Stimulated activated CD8-positive, alpha-beta memory T cell treated with anti-CD3 and anti-CD28 coated beads, Interleukin-7, amount 100 ng/mL, for 1 hour (primary cell): ENCODE measurements at places on chromosomes 1 and 21.

- DNase-seq = no peak
Observed at GRCh38 chr1:72230746-72231145, 51.6 kb downstream of the NEGR1 start.

GRCh38 chr1:245095903-245096302 is 58.9 kb upstream of the KIF26B start:
- DNase-seq = no peak

- DNase-seq = no peak
Observed at GRCh38 chr1:198160222-198160621, 3.4 kb downstream of the NEK7 start.

GRCh38 chr1:200907611-200908097 is 13.0 kb downstream of the INAVA start:
- DNase-seq = no peak

DNA sequence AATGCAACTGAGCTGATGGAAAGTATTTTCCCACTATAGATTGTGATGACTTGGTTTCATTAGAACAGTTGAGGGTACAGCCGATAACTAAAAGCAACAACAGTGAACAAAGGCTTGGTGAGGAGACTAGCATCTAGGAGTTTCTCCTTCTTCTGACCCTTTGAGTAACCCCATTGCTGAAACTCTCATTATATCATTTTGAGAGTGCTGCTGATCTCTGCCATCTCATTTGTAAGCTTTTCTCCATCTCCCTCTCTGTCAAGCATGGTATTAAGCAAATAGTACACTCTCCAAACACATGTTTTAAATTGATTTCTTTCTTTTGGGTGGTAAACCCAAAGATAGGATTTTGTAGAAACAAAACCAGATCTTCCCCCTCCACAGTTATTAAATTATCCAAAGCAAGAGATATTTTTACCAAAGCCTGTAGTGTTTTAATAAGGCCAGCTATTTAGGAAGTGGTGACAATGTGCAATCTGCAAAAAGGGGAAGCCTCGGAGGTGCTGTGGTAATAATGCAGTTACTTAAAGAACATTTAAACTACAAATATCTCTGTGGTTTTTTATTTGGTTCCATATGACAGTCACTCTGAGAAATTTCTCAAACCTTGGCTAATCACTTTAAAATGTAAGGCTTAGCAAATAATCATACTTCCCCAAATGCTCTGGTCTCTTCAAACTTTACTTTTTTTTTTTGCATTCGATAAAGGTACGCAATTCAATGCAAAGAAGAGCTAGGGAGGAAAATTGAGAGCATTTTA is 287.5 kb downstream of the HLX start:
- no peak for DNase-seq

GRCh38 chr1:42700006-42700405 is 17.8 kb downstream of the YBX1 start:
- DNase-seq = no peak

DNA sequence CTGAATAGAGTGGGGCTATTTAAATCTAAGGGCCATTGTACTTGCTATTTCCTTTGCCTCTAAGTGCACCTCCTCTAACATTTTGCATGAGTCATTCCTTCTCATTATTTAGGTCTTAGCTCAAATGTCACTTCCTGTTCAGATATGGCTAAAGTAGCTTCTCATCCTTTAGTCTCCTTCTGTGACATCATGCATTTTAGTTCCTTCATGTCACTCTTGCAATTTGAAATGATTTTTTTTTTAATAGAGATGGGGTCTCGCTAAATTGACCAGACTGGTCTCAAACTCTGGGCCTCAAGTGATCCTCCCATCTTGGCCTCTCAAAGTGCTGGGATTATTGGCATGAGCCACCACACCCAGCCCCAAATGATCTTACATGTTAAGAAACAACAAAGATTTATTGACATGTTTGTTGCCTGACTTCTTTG is 6.6 kb downstream of the TBX19 start:
- DNase-seq = no peak

DNA sequence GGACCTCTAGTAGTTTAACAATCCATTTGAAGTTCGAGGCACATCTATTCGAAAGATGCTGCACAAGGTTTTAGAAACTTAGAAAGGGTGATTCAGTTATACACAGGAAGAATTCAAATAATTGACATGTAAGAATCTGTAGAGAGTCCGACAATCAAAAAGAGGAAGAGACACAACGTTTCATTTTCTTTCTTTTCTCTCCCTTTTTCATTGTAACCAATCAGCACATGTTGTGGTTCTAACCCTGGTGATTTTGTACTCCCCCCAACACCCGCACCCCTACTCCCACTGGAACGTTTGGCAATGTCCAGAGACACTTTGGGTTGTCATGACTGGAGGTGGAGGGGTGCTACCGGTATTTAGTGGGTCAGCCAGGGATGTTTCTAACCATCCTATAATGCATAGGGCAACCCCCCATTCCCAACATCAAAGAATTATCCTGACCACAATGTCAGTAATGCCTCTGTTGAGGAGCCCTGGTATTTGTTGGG is 4.9 kb downstream of the TGFB2 start:
- DNase-seq = no peak

DNA sequence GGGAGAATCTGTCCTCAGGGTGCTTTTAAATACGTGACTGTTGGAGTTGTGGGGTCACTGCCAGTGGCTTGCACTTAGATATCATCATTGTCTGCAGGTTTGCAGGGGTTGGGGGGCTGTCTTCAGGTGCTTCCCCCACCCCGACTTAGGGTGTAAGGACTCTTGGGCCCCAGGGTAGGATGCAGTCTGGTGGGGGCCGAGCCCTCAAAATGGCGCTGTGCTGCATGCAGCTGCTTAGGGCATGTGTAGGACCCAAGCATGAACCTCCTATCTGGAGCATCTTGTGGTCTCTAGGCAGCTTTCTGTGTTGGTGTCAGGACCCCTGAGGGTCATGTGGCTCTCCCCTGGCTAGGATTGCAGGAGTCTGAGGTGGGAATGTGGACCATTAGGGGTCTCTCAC is 55.6 kb upstream of the B3GALT2 start:
- no peak for DNase-seq

DNA sequence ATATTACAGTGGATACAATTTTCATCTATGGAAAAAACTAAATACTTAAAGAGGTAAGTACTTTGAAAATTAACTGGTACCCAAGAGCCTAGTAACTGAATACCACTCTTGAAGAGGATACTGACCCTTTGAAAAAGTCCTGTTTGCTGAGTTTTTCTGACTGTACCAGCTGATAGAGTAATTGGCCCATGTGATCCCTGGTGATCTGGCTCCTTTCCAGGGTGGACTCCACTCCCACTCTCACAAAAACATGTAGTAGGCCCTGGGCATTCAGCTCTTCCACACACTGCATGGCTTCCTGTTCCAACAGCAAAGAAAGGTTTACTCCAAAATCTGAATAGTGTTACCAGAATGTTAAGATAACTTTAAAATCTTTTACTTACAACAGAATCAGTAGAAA is 53.6 kb upstream of the HP1BP3 start:
- DNase-seq = no peak

- no peak for DNase-seq
Observed at GRCh38 chr1:108560874-108561459, 1.1 kb downstream of the EEIG2 start.

GRCh38 chr1:113388017-113388620 is 2.2 kb upstream of the MAGI3 start:
- DNase-seq = no peak

GRCh38 chr1:94873520-94874351 is 53.2 kb downstream of the CNN3 start:
- no peak for DNase-seq

GRCh38 chr1:18917071-18917799 is 14.9 kb upstream of the ALDH4A1 start:
- no peak for DNase-seq

DNA sequence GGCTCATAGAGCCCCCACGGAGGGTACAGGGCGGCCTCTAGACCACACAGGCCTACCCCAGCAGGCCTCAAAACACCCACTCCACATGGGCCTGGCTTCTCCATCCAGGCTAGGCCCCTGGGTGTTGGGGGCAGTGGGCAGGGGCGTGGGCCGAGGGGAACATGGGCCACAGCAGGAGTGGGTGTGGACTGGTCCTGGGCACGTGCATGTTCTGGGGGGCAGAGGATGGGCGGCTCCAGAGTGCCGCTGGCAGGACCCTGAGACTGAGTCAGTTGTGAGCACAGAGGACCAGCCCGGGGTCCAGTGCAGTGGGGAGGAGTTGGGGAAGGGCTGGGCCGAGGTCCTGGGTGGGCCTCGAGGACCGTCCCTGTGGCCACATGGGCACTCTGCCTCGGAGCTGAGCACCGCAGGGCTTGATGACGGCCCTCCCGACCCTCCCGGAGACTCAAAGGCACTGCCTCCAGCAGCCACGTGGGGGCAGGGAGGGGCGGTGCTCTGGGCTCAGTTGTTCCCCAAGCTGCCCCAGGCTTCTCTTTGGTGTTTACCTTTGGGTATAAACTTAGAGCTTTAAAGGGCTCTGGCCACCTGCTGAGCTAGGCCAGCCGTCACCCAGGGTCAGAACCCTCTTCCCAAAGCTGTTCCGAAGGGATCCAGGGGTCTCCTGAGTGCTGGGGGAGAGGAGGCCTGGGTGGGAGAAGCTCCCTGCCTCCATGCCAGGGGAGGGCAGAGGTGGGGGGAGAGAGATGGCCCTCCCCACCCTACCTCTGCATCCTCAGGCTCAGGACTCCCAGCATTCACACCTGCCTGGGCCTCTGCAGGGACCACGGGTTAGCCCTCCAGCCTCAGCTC is 79.9 kb downstream of the MORN1 start:
- DNase-seq = peak; percentile 24

GRCh38 chr1:10195570-10195969 is 14.8 kb upstream of the KIF1B start:
- no peak for DNase-seq

DNA sequence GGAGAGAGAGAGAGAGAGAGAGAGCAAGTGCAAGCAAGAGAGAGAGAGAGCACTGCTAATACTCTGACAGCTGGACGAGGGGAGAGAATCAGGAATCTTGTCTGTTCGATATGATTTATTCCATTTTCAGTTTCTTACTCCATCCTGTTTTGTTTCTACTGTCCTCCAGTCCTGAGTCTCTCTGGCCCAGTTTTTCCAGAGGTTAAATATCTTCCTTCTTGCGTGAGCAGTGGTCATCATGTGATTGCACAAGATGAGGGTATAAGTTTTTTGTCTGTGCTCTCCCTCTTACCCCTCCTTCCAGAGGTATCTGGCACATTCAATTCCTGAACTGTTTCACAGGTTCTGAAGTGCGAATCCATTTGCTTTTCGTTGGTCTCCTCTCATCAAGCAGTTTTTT is 16.8 kb downstream of the UBE2U start:
- no peak for DNase-seq

DNA sequence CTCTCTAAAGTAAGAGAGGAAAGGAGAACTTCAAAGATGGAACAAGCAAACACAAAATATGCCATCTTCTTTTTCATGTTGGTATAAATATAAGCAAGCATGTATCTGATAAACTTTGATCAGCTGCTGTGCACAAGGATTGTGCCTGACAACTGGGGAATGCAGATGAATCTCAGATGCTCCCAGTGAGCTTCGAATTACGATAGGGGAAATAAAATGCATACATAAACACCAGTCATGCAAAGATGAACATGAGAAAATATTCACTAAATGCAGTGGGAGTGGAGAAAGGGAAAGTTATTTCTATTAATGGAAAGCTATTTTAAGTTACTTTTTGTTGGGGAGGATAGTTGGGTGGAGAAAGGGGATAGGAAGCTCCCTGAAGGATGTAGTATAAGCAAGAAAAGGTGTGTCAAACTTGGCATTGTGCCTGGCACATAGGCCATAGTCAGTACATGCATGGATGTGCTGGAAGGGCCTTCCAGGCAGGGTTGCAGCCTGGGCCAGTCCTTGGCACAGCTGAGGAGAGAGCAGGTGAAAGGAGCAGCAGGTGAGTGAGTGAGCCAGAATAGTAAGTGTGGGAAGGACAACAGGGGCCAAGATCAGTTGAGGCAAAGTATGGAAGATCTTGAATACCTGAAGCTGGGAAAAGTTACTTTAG is 57.8 kb upstream of the PGD start:
- no peak for DNase-seq

- no peak for DNase-seq
Observed at GRCh38 chr1:212111536-212111935, 76.0 kb downstream of the DTL start.

GRCh38 chr1:160640359-160641123 is 6.3 kb downstream of the SLAMF1 start:
- no peak for DNase-seq

DNA sequence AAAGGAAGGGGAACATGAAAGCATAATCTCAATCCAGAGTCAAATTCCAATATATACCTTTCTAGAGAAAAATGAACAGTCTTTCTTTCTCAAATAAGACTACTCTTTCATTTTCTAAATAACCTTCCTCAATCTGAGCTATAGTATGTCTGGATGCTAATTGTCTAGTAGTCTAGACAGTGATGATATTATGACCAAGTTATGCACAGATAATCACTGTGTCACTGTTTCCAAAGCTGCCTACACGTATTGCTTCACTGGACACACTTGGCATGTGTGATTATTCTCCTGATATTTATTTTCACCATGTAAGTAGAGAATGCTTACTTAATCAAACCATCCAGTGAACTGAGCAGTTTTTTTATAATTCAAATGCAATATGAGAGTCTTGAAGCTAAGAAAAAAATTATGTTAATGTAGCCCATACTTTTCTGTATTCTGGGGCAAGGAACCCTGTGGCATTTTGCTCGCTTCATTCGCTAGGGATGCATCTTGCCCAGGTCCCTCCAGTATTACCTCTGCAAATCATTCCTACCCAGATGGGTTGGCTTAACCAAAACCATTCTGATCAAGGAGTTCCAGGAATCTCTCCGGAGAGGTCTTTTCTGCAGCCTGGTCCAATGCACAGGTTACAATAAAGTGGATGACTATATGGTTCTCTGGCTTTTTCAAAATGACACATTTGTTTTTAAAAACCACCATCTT is 303.1 kb upstream of the RUNX1 start:
- DNase-seq = no peak

DNA sequence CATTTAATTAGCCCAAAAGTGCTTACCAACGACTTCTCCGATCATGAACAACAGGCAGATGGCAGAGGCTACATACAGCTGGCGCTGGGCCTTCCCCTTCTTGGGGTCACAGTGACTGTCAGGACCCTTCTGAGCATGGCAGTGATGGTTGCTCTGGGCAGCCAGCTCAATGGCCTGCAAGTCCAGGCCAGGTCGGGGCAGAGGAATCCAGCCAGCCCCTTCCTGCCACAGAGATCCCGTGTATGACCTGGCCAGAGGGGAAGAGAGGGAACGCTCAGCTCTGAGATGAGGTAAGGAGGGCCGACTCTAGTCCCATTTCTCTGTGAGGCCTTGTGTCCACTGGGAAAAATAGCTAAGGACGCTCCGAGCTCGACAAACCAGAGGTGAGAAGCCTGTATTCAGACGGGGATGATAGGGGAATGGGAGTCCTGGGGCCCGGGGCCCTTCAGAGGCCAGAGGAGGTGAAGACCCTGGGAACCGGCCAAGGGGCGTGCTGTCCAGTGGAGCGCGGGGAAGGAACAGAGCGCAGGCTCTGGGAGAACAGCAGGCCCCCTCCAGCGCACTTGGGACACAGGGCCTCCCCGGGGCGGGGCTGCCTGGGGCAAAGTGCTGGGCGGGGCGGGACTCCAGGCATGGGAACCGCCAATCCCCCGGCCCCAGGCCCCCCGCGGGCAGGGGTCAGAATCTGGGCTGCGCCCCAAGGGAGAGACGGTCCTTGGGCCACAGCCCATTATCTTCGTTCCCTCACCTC is 772 bp downstream of the SLC30A2 start:
- DNase-seq = no peak

- DNase-seq = no peak
Observed at GRCh38 chr21:31683029-31683428, 23.5 kb downstream of the SOD1 start.
